ENCODE measurements at places on chromosomes 12 and 14.
A peak's percentile ranks its signal among the peaks of the same experiment; 100 is the strongest.

DNA sequence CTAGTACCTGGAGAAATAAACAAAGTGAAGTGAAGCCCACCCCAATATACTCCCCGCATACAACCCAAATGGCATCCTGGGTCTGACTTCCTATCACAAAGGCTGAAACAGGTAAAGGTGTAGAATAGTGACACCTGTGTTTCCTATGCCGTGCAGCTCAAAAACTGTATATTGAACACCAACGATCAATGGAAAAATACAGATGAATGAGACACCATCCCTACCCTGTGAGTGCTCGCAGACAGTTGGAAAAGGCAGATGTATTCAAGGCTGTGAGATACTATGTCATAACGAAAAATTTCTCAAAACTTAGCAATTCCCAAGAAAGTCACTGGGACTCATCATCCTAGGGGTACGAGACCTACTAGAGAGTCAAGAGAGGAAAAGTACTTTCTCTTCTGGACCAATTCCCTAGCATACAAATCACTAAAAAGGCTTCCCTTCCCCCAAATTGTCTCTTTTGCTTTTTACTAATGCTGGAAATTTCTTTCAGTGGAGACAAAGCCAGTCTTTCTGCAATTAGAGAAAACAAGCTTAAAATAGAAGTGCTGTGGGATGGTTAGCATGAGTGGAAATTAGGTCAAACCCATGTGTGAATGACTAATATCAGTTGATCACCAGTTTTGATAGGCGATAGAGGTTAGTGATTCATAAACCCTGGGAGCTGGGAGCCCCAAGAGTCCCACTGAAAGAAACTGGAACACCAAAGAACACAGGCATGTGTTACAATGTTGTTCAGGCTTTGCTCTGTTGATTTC is 249.7 kb downstream of the SPTSSA start:
- peak; percentile 52 for DNase-seq

DNA sequence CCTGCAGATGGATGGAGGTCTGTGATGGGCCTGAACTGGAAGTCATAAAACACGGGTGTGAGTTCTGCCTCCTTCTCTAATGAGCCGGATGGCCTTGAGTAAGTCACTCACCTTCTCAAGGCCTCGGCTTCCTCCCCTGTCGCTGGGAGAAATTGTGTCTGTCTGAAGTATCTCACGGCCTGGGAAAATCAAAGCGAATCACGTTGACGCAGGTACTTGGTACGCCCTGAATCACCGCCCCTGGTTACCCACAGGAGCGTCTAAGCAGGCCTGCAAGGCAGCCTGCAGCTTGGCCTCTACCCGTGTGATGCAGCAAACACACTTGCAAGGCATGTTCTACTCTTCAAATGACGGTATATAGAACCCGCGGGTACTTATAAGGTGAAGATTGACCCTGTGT is 28.1 kb upstream of the CD9 start:
- no peak for DNase-seq

DNA sequence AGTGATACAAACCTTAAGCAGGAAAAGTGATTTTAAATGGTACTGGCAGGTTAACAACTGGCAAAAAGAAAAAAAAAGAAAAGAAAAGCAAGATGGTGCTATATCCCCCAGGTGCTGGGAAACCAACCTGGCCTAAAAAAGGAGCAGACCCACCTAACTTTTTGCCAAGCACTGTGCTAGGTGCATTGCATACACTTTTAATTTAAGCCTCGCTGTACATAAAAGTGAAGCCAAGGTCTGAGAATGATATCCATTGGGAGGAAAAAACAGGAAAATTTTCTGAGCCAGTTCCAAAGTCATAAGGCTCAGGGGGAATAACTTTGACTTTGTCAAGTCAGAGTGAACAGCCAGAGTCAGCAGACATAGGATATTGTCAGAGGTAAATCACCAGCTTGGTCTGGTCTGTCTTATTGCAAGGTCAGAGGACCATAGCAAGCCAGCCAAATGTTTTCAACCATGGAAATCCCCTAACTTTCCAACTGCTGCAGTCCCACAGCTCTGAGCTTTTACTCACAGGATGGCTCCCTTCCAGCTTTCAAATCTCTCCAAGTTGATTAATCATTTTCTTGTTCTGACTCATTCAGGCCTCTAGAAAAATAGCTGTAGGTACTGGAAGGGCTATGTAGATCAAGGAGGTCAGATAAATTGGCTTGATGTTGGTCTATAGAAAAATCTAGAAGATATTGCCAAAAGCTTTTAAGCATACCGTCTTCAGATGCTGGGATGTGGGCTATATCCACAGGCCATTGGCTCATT is 412.9 kb downstream of the RAD51B start:
- DNase-seq: peak; percentile 79

DNA sequence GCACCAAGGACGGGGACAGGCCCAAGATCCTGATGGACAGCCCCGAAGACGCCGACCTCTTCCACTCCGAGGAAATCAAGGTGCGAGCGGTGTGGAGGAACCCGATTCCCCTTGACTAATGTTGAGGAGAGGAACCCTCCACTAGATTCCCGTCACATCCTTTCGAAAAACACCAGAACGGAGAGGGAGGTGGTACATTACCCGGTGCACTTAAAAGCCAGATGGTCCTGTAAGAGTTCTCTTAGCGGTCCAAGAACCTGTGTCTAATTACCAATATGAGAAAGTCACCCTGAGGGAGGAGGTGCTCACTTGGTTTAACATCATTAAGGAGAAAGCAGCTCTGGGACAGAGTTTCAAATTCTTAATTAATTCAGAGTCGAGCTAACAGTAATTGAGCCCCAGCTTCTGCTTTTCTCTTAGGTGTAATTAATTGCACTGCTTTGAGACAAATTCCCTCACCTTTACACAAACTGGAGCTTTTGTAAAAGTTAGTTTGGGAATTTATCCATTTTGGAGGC is 450 bp downstream of the PRKAB1 start:
- DNase-seq: no peak

GRCh38 chr12:66717036-66717673 is 38.3 kb upstream of the GRIP1 start:
- DNase-seq: no peak

DNA sequence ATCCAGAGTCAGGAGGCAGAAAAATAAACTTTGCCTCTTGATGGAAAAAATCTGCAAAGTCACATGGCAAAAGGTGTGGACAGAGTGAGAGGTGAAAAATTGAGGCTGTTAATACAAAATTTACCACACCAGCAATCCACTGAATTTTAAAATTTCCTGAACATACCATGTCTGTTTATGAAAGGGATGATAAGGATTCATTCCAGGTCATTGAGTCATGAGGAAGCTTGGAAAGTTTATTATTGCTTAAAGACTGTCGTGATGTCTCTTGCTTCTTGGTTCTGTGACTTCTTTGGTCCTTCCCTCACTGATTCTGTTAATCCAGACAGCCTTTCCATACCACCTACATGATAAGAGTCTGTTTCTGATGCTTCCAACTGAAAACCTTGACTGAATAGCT is 73.2 kb downstream of the TTC6 start:
- DNase-seq: no peak

GRCh38 chr14:70955543-70956480 is 48.6 kb downstream of the PCNX1 start:
- peak; percentile 17 for DNase-seq

- no peak for DNase-seq
Observed at GRCh38 chr12:52799505-52800211, 3.7 kb upstream of the KRT3 start.

GRCh38 chr14:67395876-67396189 is 16.1 kb downstream of the PLEK2 start:
- DNase-seq: peak; percentile 31

GRCh38 chr14:58782011-58782410 is 144.2 kb downstream of the DACT1 start:
- no peak for DNase-seq
